Activated T-cell treated with anti-CD3 and anti-CD28 coated beads for 48 hours (primary cell): ENCODE measurements at places on chromosomes 7 and 10.
A peak's percentile ranks its signal among the peaks of the same experiment; 100 is the strongest.

- DNase-seq, result no peak
Observed at GRCh38 chr7:45897042-45897690, 8.9 kb downstream of the IGFBP1 start.

DNA sequence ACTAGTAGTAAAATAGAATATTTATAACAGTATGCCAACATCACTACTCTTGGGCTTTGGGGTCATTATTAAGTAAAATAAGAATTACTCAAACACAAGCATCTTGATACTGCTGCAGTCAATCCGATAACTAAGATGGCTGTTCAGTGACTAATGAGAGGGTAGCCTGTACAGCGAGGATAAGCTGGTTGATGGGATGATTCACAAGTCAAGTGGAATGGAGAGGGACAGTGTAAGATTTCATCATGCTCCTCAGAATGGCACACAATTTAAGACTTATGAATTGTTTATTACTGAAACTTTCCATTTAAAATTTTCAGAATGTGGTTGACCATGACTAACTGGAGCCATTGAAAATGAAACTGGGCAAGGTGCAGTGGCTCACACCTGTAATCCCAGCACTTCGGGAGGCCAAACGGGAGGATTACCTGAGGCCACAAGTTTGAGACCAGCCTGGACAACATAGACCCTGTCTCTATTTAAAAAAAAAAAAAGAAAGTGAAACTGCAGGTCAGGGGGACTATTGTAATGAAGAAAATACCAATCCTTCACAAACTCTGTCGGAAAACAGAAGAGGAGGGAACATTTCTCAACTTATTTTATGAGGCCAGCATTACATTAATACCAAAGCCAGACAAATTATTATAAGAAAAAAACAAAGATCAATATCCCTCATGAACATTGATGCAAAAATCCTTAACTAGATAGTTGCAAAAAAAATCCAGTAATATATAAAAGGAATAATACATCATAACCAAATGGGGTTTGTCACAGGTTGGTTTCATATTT, 11.2 kb downstream of the AVL9 start:
- DNase-seq, result no peak

GRCh38 chr7:155510975-155511701, 35.2 kb downstream of the CNPY1 start:
- DNase-seq, result no peak

- no peak for DNase-seq
Observed at GRCh38 chr10:32982293-32982709, 24.3 kb upstream of the ITGB1 start.

GRCh38 chr10:122362031-122362592, 12.4 kb upstream of the PLEKHA1 start:
- no peak for DNase-seq

- no peak for DNase-seq
Observed at GRCh38 chr7:158267742-158268435, 319.7 kb downstream of the PTPRN2 start.

DNA sequence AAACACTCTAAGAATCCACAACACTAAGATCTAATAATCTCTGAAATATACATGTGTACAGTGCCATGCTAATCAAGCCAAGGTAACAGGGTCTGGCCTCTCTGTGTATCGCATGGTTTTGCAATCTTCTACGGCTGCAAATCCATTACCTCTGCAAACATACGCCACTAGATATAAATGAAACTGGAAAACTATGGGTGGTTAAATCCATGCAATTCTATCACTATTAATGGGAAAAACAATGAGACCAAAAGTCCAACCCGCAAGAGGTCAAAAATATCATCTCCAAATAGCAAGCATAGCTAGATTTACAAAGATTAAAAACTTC, 23.0 kb downstream of the SGCE start:
- DNase-seq, result no peak

DNA sequence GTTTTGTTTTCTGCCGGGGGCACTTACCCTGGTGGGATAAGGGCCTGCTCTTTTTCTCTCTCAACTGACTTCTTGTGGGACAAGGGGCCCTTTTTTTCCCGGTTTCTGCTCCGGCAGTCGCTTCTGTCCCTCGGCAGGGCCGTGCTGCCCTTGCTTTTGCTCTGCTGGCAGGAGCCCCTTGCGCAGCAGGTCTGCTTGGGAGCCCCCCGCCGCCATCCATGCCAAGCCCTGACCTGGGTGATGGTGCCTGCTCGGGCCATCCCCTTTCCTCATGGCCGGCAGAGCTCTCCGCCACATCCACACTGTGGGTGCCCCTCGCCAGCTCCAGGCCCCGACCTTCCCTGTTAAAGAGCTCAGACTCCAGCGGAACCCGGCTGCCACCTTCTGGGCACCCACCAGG, 47.0 kb upstream of the ZNF32 start:
- DNase-seq, result no peak

DNA sequence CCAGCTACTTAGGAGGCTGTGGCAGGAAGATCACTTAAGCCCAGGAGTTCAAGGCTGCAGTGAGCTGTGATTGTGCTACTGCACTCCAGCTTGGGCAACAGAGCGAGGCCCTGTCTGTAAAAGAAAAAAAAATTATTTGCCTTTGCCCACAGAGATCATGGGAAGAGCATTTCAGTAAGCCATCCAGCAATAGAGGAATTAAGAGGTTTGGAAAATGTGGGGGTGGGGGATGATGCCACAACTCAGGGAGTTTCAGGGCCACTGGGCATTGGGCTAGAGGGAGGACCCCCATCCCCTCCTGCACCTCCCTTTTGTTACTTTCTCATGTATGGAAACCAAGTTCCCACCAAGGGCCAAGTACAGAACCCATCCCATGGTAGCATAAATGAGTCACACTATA, 38.4 kb downstream of the SVIL start:
- DNase-seq, result no peak

- DNase-seq, result no peak
Observed at GRCh38 chr7:84923348-84923747, 263.5 kb downstream of the SEMA3D start.

DNA sequence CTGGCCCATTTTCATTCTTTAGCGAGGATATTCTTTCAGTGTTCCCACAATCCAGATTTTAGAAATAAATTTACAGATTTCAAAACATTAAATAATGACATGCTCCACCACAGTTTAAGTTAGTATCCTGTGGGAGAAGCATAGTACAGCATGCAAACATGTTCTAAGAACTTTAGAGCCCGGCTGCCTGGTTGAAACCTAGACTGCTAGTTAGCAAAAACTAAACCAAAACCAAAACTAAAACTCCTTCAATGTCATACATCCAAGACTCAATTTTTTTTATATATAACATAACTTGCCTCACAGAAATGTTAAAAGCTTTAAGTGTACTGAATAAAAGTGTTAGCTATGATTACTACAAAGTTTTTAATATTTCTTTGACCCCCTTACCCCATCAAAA, 17.0 kb downstream of the TRA2A start:
- no peak for DNase-seq

DNA sequence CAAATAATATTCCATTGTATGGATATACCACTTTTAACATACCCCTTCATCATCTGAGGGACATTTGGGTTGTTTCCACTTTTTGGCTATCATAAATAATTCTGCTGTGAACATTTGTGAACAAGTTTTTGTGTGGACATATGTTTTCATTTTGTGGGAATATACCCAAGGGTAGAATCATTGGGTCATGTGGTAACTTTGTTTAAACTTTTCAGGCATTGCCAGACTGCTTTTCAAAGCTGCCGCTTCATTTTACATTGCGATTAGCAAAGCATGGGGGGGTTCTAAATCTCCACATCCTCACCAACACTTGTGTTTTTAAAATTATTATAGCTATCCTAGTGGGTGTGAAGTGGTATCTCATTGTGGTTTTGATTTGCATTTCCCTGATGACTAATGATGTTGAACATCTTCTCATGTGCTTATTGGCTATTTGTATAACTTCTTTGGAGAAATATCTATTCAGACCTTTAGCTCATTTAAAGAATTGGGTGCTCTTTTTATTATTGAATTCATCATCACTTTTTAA, 8.4 kb upstream of the HHEX start:
- DNase-seq, result no peak

- DNase-seq, result no peak
Observed at GRCh38 chr10:6877336-6877721, 297.3 kb upstream of the PRKCQ start.

GRCh38 chr7:98879198-98879978, 1.1 kb downstream of the TRRAP start:
- peak; percentile 38 for DNase-seq

GRCh38 chr10:98208925-98209324, 59.1 kb downstream of the LOXL4 start:
- DNase-seq, result no peak

- DNase-seq, result no peak
Observed at GRCh38 chr7:32537760-32538159, 42.5 kb downstream of the AVL9 start.

DNA sequence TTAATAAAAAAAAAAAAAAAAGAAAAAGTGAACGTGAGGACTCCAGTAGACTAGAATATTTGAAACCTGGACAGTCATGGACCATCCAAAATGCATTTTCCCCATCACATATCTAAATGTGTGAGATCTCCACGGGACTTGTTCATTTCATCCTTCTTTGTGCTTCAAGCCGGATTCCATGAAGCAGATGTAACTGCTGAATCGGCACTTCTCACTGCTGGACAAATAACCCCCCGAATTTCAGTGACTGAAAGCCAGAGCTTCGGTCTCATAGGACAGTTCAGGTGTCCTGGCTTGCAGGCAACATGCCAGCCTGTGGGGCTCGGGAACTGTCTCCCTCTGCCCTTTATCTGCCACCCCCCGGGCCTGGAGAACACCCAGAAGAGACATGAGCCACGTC, 33.3 kb downstream of the RNF32 start:
- DNase-seq, result no peak

DNA sequence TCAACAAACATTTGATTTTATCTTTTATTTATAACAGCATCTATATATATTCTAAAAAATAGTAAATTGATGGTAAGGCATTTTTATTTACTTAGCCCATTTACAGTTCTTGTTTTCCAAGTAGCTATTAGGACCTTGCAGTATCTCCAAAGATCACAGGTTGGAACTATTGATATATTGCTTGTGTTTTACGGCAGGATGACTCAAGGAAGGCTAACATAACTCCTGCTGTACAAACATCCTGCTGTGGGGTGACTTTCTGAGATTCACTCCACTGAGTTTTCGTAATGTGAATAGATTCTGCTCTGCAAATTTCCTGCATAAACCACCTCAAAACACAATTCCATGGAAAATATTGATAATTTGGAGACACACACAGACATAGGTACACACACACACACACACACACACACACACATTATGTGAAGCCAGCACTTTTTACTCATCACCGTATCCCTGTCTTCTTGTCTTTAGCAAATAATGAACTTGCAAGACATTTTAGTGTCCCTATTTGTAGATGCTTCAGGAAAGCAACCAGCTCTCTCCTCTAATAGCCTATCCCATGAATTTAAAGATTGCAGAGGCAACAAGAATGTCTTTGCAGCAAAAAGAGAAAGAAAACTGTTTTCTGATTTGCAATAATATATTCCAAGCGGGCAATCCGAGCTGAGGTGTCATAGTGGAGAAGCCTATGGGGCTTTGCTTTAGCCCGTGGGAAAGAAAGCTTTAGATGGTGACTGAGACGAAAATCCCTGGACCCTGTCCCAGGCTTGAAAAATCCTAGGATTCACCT, 722 bp downstream of the AGR2 start:
- DNase-seq, result no peak

DNA sequence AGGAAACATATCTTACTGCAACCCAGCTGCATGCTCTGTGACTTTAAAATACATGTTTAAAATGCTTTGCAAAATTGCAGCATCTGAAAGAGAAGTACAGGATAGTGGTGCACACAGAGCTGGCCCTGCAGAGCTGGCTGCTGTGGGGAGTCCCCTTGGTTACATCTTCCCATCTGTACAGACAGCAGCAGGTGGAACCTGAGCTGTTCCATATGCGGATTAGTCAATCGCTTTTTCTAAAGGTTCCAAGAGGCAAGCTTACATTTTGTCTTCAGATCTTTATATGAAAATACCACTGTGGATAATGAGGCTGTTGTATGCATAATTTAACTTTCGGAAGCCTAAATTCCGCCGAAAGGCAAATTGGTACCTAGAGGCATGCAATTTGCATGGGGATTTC, 444.1 kb downstream of the NRG3 start:
- no peak for DNase-seq

GRCh38 chr7:106260136-106260561, 24.6 kb downstream of the NAMPT start:
- DNase-seq, result no peak

DNA sequence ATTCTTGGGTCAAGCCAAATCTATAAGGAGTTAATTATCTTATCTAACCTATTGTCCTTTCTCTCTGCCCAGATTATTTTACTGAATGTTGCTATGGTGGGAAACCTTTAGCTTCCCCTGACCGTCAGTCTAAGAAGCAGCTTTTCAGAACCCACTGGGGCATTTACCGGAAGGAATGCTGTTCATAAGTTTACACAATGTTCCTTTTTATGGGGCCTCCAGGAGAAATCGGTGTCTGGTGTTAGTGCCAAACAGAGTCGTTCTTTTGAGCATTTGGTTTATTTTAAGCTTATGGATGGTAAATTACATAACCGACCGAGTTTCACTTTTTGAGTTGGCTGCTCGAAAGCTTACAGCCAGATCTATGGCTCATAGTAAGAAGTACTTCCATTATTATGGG, 111.9 kb downstream of the CACNB2 start:
- DNase-seq, result no peak

- DNase-seq, result no peak
Observed at GRCh38 chr10:98331885-98332284, 63.9 kb upstream of the LOXL4 start.

- DNase-seq, result no peak
Observed at GRCh38 chr7:82122275-82122674, 321.3 kb downstream of the CACNA2D1 start.

GRCh38 chr7:40704172-40704571, 569.4 kb downstream of the SUGCT start:
- DNase-seq, result no peak

DNA sequence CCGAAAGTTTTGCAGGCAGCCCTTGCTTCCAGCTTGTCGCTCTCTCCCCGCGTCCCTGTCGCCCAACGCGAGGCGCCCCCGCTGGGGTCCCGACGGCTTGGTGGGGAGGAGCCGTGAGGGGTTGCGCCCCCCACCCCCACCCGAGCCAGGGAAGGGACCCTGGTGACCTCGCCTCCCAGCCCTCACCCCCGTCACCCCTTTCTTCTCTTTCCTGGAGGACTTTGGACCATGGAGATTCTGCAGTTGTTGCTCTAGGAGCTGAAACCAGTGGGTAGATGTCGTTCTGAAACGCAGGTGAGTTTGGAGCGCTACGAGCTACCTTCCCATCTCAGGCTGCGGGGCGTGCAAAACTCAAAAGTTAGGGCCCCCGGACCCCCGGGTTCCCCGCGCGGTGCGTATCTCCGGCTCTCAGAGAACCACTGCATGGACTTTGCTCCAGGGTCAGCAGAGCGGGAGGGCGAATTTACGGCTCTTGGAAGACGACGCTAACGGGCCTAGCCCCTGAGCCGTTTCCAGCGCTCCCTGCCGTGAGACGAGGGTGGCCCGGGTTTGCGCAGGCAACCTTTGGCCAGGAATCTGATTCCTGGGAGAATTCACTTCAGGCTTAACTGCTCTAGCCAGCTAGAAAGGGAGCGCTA, 684 bp upstream of the ATXN7L1 start:
- no peak for DNase-seq

- no peak for DNase-seq
Observed at GRCh38 chr7:30226614-30227268, 57.7 kb upstream of the ZNRF2 start.
